ENCODE measurements at places on chromosomes 5 and 9.

- no peak for DNase-seq
Measured at GRCh38 chr9:36847781-36848673, 186.0 kb downstream of the PAX5 start.

DNA sequence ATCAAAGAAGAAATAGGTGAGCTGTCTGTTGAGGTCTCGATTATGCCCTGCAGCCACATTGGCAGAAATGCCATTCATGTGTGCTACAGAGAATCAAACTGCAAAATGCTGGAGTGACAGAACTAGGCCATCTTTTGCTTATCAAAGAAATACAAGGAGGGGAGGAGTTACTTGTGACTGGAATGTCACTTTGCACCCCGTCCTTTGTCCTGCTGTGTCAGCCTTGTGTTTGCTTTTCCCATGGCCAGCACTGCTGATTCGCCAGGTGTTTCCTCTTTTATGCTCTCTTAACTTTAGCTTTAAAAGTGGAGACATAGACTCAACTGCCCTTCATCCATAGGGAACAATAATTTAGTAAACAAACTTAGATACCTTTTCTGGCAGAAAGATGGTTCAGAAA lies 54.3 kb downstream of the SLC46A2 start:
- DNase-seq = no peak

- DNase-seq = no peak
Measured at GRCh38 chr5:96327722-96328121, 105.3 kb downstream of the PCSK1 start.

DNA sequence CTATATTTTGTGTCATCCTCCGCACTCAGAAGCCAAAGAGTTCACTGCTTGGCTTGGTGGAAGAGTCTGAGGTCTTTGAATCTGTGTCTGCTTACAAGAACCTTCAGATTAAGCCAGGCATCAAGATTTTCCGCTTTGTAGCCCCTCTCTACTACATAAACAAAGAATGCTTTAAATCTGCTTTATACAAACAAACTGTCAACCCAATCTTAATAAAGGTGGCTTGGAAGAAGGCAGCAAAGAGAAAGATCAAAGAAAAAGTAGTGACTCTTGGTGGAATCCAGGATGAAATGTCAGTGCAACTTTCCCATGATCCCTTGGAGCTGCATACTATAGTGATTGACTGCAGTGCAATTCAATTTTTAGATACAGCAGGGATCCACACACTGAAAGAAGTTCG lies 19.2 kb downstream of the TIGD6 start:
- DNase-seq = no peak

GRCh38 chr5:142133330-142134206 lies 25.0 kb downstream of the NDFIP1 start:
- DNase-seq = no peak

DNA sequence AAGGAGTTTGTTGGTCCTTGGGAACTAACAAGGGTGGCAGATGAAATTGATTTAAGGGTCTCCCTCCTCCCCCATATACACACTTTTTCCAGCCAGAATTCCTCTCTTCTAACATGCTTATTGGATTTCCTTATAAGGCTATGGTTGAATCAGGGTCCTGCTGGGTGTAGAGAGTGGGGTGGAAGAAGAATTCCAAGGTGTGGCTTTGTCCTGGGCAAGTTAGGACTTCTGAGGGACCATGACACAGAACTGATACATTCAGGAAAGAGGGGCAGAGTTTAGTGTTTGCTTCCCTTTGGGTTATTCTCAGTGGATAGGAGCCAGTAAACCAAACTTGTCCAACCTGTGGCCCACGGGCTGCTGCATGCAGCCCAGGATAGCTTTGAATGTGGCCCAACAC lies 116.5 kb downstream of the SNX18 start:
- DNase-seq = no peak

- no peak for DNase-seq
Measured at GRCh38 chr9:115694991-115695390, 458.6 kb upstream of the PAPPA start.

- no peak for DNase-seq
Measured at GRCh38 chr5:1446602-1447343, 1.5 kb upstream of the SLC6A3 start.

DNA sequence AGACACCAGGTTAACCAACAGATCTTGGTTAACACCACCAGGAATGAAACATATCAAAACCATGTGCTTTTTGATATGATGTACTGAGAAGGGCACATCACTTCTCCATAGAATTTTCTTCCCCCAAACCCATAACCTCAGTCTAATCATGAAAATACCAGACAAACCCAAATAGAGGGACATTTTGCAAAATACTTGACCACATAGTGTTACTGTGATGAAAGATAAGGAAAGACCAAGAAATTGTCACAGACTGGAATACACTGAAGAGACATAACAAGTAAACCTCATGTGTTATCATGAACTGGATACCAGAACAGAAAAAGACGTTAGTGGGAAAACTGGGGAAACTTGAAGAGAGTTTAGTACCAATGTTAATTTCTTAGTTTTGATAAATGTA lies 74.9 kb upstream of the VCAN start:
- DNase-seq = no peak

DNA sequence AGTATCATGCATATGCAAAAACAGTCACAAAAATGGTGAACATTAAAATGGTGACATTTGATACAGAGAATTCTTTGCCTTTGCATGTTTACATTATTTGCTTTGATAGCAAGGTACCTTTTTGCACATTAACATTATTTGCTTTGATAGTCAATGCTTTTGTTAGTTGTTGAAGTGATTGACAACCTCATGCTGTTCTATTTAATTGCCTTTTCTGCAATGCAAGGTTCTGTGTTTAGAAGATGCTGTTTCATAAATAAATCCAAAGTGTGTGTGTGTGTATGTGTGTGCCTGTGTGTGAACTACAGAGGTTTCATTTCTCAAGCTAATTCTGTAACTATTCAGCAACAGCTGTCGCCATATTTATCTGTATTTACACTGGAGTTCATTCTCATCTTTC lies 668.7 kb downstream of the NR2F1-AS1 start:
- no peak for DNase-seq

- DNase-seq = no peak
Measured at GRCh38 chr5:154223320-154223719, 32.8 kb downstream of the GALNT10 start.

GRCh38 chr9:122320413-122320881 lies 50.4 kb upstream of the PTGS1 start:
- no peak for DNase-seq

GRCh38 chr5:175738126-175738525 lies 80.3 kb downstream of the HRH2 start:
- DNase-seq = no peak

- no peak for DNase-seq
Measured at GRCh38 chr9:3018691-3019230, 174.9 kb upstream of the PUM3 start.

DNA sequence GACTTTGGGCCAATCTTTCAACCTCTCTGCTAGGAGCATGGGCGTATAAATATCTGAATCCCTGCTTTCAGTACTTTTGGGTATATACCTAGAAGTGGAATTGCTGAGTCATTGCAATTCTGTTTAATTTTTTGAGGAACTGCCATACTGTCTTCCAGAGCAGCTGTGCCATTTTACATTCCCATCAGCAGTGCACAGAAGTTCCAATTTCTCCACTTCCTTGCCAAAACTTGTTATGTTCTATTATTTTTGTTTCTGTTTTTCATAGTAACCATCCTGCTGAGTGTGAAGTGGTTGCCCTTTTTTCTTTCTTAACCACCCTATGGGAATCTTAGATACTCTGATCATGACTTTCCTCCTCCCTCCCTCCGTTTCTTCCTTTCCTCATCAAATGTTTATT lies 11.1 kb upstream of the CCIN start:
- DNase-seq = no peak

DNA sequence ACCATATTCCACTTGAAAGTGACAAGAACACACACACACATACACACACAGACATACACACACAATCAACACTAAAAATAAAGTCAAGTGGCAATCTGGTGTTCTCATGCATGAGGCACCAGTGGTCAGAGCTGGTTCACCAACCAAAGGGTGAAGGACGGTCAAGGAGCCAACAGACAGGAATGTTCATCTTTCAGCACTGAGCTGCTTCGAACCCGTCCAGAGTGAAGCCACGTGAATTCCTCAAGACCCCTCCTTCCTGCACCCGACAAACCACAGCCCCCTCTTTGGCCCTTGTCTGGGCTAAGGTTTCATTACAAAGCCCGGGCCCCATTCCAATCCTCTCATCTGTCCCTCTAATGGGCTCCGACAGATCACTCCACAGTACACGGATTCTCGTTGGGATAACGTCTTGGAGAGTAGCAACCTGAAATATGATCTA lies 84.5 kb upstream of the SMIM23 start:
- no peak for DNase-seq

- no peak for DNase-seq
Measured at GRCh38 chr5:144209361-144209760, 38.7 kb downstream of the KCTD16 start.

DNA sequence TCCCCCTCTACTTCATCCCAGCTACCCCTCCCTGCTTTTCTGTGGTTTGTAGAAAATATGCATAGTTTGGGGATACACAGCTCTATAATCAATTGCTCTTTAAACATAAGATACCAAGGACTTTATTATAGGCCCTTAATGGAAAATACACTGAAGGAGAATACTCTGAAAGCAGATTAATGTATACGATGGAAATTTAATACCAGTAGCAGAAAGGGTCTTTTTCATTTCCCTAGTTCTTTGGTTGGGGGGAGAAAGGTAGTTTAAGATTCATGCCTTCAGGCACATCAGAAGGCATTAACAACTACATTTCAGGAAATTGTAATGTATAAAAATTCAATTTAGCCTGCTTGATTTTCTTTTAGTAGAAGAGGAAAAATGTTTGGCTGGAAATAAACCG lies 452.9 kb upstream of the ZNF608 start:
- no peak for DNase-seq

DNA sequence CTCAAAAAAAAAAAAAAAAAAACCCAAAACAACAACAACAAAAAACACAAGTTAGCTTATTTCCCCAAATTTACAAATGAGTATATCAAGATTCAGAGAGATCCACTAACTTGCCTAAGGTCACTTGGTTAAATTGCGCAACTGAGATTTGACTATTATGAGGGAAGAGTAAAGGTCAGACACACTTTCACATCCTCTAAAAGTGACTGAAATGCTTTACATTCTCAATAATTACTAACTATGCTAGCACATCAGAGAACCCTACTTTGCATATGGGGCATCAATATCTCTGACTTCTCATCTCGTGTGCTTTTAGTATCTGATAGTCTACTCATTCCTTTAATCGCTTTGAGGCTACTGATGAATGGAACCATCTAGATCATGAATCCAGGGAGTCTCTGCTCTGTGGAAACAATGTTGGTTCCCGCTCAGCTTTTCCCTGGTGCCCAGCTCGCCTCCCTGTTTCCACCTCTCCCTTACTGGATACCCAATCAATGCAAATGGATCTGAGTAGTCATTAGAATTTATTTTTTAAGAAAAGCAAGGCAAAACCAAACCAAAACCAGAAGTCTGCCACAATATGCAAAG lies 182.1 kb upstream of the TRIM32 start:
- DNase-seq = no peak

DNA sequence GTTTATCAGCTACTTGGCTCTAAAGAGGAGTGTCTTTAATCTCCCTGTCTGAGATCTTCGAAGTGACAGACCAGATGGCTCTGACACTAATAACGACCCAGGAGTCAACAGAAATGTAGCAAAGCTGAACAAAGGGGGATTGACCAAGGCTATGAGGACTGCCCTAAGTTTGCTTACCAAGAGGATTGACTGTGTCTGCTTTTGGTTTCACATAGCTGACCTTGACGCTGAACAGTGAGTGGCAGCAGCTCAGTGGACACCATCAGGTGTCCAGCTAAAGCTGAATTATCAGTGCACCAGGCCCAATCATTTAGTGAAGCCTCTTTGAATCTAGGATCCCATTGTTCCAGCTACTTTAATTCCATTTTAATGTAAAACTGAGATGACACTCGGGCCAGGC lies 262.6 kb downstream of the COX7C start:
- DNase-seq = no peak

GRCh38 chr9:130288926-130289690 lies 23.5 kb downstream of the HMCN2 start:
- no peak for DNase-seq

DNA sequence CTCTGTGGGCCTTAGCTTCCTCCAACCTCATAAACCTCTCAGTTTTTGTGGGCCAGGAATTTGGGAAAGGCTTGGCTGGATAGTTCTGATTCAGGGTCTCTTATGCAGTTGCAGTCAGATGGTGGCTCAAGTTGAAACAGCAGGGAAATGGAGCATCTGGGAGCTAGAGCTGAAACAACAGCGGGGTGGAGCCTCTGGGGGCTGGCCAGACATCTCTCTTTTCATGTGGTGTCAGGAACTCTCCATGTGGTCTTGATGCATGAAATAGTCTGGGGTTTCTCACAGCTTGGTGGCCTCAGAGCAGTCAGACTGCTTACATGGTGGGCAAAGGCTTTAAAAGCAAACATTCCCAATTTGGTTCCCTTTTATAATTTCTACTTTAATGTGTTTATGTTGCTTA lies 13.5 kb downstream of the ZNF346 start:
- no peak for DNase-seq

GRCh38 chr5:67901814-67902496 lies 313.6 kb upstream of the PIK3R1 start:
- no peak for DNase-seq

DNA sequence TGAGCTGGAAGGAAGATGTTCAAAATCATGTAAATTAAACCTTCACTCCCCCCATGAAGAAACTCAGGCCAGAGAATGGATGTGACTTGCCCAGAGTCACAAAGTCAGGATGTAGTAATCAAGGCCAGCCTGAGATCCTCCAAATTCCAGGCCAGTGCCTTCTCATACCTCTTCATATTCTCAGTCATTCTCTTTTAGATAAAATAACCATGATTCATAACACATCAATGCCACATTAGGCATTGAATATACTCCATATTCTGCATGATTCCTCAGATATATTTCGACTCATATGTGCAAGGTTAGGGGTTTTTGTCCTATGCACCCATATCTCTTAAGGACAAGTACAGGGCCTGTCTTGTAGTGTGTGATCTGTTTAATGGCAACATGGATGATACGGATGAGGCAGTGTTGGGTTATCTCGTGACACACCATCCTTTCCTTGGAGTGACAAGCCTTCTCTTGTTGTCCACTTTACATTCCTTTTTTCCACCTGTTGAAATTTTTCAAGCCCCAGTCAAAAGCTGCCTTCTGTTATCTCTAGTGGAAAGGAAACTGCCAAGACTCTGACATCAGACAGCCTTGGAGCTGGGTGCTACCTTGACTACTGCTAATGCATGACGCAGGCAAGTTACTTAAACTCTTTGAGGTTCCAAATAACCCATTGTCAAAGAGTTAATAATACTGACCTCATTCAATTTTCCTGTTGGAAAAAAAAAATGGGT lies 227.5 kb upstream of the NR4A3 start:
- DNase-seq = no peak

DNA sequence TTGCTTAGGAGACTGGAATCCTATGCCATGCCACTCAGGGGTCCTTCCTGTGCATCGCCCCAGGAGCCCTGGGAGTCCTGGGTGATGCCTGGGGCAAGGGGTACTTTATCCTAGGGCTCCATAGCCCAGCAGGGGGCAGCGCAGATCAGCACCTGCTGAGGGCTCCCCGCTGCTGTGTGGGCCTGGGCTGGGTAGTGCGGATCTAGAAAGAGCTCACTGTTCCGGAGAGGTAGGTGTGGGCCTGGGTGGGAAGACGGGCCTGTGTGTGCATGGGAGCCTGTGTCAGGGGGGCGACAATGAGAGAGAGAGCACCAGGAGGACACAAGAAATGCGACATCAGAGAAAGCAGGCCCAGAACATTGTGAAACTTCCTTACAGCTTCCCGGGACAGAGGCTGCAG lies 11.4 kb upstream of the DAB2IP start:
- peak; percentile 31 for DNase-seq

- no peak for DNase-seq
Measured at GRCh38 chr9:9522406-9522805, 1090.4 kb downstream of the PTPRD start.

- DNase-seq = no peak
Measured at GRCh38 chr5:121937762-121938161, 24.0 kb upstream of the SRFBP1 start.

Measured in occipital lobe (tissue), 3 donors.